ENCODE measurements at places on chromosomes 5 and 9.

DNA sequence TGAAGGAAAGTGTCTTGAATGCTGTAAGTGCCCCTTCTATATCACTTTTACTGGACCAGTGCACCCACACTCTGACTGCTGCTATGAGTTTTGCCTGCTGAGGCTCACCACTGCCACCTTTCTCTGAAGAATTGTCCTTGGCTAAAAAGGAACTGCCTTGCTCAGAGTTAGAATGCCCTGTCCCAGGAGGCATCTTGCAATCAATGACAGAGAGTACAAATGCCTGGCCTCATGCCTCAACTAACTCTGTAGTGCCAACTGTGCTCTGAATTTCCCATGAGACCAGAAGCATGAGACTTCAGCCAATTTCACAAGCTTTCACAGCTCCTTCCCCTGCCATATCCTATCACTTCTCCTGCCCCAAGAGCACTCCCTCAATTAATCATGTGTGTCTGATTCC is 569.7 kb downstream of the ZNF608 start:
- no peak for DNase-seq

DNA sequence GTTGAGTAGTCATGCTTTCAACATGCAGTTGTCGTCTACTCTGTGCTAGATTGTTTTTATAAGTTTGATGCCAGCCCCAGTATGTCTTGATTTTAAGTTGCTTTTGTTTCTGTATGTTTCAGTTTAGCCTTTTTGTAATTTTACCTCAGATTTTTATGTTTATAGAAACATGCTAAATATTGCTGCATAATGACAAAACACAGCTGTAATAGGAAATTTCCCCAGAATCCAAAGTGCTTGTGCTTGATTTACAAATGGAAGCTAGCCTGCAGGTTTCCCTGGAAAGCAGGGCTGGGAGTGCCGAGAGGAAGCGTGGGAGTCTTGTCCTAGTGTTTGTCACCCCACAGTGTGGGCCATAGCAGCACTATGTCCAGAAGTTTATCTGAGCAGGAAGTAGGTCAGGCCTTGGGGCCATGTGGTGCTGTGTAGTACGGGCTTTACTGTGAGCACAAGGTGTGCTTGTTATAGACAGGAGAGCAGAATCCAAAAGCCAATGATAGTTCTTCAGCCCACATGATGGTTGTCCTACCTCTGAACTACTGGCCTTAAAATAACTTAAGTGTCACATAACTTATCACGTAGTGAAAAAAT is 100.0 kb upstream of the NREP start:
- DNase-seq: no peak

- DNase-seq: no peak
Measured at GRCh38 chr9:111805830-111806241, 11.1 kb upstream of the SHOC1 start.

DNA sequence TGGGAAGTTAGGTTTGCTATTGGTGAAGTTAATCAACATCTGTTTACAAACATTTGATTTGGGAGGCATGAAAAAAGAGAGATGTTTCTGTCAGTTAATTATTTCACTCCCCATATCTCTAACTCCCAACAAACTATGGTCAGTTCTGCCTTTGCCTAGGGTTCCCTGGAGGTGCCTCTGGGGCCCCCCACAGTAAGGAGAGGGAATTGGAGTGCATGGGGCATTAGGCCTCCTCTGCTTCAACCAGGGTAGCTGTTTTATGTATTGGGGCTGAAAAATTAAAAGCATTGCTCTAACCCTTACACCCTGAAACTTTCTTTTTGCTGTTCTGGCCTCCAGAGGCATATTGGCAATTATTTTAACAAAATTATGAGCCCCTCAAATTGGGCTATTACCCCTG is 32.3 kb downstream of the RUSC2 start:
- no peak for DNase-seq

DNA sequence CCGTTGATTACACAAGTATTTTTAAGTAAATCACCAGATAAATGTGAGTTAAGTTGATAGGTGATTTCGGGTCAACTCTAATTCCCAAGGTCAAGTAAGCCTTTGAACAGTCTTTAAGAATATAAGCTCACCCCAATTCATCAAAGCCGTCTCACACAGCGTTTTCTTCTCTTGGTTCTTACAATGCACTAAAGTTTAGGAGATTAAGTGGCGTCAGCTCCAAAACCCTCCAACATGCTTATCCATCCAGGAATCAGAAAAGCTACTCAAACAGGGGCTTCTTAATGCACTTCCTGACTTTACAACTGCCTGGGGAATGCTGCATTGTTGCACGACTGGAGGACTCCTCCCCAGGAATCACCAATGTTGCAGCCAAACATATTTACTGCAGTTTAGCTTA is 206.2 kb upstream of the EFNA5 start:
- DNase-seq: no peak

- no peak for DNase-seq
Measured at GRCh38 chr5:88769165-88769564, 113.8 kb downstream of the MEF2C start.
